Coronary artery (tissue), 2 donors: ENCODE measurements at places on chromosomes 7 and 10.

DNA sequence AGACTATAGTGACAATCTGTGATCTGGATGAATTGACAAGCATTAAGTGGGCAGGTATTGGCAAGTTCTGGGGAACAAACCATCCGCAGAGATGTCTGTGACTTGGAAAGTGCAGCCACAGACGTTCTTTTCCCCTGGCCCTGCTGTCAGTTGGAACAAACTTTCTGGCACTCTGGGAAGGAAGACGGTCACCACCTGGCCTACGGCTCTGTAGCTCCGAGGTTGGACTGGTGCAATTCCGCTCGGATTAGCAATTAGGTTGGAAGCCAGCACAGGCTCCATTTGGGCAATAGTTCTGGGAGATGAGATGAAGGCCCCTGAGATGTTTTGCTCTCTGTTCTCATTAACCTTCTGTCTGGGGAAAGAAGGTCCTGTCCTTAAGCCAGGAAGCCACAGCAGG is 437.5 kb downstream of the CALN1 start:
- no peak for DNase-seq

- DNase-seq, result no peak
These were observed 66.3 kb upstream of the SP4 start for GRCh38 chr7:21361413-21362125.

GRCh38 chr7:41148521-41148951 is 554.4 kb downstream of the INHBA start:
- DNase-seq, result no peak

DNA sequence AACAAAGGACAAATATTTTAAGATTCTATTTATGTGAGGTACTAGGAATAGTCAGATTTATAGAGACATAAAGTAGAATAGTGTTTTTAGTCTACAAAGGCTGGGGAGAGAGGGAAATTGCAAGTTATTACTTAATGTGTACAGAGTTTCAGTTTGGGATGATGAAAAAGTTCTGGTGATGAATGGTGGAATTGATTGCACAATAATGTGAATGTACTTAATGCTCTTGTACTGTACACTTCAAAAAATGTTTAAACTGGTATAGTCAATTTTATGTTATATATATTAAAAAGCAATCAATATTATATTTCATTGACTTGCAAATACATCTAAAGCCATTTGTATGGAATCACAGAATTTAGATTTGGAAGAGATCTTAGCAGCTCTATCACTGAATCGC is 213.4 kb downstream of the PPP1R3A start:
- DNase-seq, result no peak

DNA sequence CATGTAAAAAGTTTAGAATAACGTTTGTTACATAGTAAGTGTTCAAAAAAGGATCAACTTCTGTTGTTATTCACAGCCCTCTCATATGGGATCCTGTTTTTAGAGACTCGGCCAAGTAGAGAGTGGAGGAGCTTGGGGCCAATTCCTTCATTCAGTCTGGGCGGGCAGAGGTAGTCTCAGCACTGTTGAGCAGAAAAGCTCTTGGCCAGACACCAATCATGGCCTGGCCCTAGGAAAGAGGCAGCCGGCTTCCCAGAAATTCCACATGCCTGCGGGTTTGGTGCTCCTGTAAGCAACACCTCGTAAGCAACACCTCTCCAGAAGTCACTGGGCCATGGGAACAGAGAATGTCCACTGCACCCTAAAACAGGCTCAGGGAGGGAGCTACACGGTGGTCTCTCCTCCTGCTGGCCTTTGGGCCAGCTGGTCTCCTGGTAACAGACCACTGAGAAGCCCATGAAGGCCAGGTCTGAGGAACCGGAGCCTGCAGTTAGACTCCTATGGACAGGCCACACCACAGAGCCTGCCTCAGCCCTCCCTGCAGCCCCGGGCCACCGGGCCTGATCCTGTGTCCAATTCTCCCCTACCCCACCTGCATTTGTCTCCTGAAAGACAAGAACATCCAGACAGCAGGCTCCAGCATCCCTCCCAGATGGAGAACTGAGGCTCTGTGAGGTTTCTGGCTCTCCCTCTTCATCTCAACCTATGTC is 149.1 kb downstream of the GRID1 start:
- DNase-seq, result no peak

GRCh38 chr7:83190659-83191389 is 28.1 kb upstream of the PCLO start:
- DNase-seq, result no peak

DNA sequence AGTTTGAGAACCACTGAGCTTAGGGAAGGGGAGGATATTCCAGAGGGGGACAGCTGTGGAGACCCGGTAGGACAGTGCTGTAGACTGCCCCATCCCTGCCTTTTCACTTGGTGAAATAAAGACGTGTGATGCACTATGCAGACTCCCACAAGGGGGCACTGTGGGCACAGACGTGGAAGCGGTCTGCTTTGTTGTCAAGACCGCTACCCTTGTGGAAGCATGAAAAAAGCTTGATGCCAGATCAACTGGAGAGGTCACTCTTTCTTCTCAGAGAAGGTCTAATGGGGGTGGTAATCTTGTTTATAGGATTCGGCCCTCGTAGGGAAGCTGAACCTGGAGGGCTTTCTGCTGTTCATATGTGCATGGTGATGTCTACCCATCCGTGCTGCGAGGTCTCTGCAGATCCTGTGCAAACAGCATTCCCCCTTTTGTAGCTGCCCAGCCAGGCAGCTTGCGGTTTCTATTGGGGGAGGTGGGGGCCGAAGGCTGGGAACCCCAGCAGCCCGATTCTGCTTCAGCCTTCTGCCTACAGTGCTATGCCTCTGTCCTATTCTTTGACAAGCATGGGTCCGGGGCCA is 13.7 kb downstream of the RPS24 start:
- DNase-seq, result peak; percentile 80

DNA sequence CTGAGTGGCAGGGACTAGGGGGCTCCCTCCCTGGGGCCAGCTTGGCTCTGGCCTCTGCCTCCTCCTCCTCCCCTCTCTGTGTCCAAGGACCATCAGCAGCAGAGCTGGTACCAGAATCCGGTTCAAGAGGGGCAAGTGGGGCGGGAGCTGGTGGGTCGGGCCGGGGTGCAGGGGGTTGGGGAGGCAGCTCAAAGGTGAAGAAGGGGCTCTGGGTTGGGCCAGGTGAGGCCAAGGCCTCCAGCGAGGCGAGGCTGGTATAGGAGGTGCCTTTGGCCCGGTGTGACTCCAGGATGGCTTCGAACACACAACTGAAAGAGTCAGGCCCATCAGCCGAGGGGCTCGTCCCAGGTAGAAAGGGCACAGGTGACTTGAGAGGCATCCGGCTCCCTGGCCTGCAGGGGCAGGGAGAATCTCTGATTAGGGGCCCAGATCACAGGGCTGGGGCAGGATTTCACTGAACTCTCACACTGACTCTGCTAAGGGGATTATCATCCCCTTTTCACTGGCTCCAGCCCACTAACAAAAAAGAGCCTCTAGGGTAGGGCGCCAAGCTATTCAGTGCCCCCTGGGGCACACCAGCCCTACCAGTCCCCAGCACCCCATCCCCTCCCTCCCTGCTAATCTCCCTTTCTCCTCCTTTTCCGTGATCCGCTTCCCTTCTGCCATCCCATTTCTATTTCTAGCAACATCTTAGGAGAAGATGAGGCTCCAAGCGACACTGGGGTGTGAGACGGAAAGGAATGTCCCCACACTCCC is 4.6 kb downstream of the PSD start:
- no peak for DNase-seq

GRCh38 chr7:140631602-140632001 is 9.0 kb downstream of the DENND2A start:
- DNase-seq, result no peak

DNA sequence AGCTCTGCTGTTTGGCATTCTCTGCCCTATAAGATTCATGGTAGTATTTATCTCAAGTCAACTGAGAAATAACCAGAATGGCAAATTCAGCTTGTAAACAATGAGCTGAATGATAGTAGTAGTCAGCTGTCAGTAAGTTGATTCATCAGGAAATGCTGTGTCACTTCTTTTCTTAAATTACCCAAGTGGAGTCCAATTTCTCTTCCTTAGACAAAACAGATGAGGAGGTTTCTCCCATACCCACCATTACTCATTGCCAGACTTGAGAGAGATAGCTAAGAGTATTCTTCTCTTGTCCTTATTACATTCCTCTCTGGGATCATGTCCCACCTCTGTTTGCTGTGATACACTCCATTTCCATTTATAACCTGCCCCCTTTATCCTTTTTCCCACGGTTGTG is 159.8 kb upstream of the STEAP1 start:
- no peak for DNase-seq

DNA sequence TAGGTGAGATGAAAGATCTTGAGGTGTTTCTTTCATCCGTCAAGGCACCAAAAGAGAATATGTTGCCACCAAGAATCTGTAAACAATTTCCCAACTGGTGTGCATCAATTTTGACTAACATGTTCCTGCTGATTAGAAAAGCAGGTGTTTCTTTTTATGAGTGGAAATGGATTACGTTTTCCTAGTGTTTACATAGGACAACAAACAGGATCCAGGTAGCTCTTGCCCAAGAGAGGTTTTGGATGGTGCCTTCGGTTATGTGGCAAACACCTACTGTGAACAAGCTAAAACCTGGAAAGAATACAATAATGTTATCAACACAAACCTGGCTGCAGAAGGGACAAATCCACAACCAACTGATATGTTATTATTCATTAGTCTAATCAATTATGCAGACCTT is 53.6 kb upstream of the WNT16 start:
- no peak for DNase-seq

- DNase-seq, result no peak
These were observed 226.9 kb downstream of the ABCA13 start for GRCh38 chr7:48398191-48398590.

DNA sequence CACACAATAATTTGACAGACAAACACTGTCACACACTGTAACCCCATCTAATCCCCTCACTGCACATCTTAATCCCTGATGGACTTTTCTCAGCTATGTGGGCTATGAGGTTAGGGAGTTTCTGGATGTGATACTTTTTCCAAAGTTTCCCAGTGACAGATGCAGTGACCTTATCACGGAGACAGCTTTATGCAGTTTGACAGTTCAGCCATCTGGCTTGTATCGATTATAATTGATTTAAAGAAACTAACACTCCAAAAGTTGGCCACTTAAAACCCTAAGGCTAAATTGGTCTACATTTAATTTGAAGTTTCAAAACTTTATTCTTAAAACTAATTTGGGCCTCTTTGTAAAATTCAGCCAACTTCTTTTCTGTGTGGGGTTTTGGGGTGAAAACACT is 196.7 kb downstream of the SDK1 start:
- DNase-seq, result no peak

DNA sequence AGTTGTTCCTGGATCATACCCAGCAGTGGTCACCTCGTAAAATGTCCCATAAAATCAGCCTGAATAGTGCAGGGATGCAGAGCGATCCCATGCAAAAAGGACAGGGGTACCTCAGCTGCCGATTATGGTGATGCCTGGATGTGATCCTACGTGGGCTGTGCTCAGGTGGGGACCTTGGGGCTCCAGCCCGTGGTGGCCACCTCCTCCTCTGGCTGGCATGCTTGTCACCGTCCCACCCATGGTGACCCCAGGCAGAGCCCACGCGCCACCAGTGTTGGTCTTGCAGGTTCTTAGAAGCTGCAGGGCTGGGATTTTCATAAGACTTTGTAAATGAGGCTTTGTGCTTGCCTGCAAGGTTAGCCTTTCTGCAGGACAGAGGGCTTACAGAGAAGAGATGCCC is 97.2 kb downstream of the GLRX3 start:
- DNase-seq, result peak; percentile 36

- no peak for DNase-seq
These were observed 103.1 kb upstream of the RPA3 start for GRCh38 chr7:7821517-7821916.

DNA sequence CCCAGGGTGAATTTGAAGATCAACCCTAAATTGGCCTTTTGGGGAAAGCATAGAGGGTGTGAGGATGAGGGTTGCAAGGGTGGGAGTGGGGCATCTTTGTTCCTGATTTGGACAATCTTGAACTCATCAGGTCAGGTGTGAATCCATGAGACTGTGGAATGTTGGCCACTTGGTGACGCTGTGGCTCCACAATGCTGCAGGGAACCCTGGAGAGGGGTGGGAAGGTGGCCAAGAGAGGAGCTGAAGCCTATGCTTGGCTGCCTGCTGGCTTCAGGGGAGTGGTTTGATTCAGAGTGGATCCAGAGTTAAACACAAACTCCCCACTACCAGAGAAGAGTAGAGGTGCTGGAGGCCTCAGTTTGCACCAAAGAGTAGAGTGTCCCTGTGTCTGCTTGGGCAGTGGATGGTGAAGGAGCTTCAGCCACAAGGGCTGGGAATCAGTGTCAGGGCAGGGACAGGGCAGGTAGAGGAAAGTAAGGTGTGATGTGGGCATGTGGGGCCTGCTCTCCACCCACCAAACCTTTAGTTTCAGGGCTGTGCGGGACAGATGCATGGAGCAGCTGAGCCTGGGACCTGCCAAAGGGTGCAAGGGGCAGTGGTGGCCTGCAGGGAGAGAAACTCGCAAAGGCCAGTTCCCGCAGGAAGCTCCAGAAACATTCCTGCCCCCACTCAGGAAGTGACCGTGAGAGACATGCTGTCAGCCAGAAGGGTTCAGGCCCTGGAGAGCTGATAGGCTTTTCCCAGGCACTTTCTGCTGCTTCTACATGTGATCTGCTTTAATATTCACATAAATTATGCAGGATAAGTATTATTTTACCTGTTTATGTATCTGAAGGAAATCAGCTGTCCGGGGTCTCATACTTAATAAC is 81.0 kb upstream of the PRSS58 start:
- no peak for DNase-seq

DNA sequence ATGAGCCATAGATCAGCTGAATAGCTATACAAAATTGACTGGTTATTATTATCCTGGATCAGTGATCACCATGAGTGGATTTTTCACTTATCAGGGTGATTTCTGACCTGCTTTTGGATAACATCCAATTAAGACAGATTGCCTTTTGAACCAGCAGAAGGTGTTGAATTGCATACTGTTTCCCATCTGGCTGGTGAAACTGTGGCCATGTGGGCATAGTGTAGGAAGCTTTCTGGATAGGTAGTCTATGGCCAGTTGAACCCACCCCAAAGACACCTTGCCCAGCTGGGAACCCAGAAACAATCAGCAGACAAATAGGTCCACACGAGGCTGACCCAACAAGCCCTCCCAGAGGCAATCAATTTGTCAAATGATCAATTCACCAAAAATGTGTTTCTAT is 29.3 kb downstream of the DNAJC12 start:
- DNase-seq, result no peak
